ENCODE measurements at places on chromosomes 1 and 21.

GRCh38 chr1:58586271-58586670 is 9.2 kb upstream of the TACSTD2 start:
- DNase-seq = no peak

DNA sequence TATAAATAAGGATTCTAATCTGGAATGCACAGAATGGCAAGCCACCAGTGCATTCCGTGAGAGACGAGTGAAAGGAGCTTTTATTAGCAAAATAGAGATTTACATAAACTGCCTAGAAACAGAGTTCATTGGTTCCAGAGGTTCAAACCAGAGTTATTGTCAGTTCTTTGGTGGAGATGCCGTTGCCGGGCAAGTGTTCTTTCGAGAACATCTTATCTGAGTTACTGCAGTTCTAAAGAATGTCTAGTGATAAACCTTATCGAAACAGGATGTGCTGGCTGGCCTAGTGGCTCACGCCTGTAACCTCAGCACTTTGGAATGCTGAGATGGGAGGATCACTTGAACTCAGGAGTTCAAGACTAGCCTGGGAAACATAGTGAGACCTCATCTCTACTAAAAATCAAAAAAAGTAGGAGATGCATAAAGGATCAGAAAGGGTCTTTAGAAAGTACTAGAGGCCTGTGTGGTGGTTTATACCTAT is 19.9 kb upstream of the EVI5 start:
- no peak for DNase-seq

DNA sequence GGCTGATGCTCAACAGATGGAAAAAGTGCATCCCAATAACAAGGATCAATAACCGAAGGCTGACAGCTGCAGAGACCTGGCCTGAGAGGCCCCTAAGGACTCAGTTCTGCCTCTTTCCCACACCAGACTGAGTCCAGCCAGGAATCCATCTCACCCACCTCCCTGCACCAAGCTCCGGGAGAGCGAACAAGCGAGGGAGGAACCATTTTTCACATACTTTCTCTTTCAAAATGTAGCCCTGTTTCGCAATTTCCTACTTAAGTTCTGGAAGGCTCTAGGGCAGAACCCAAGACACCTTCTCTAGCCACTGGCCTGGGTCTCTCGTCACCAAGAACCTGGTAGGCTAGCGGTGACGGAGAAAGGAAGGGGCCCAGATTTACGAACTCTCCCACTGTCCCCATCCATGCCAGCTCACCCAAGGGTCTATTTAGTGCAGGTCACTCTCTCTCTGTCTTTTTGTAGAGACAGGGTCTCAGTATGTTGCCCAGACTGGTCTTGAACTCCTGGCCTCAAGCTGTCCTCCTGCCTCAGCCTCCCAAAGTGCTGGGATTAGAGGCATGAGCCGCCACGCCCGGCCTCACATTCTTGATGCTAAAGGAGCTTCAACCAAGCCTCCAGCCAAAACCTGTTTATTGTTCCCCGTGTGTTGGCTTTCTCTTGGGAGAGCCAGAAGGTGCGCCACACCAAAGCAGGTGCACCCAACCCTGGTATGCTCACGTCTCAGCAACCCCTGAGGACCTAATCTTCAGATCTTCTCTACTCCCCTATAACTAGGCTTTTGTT is 10.9 kb upstream of the GNL2 start:
- DNase-seq = no peak

DNA sequence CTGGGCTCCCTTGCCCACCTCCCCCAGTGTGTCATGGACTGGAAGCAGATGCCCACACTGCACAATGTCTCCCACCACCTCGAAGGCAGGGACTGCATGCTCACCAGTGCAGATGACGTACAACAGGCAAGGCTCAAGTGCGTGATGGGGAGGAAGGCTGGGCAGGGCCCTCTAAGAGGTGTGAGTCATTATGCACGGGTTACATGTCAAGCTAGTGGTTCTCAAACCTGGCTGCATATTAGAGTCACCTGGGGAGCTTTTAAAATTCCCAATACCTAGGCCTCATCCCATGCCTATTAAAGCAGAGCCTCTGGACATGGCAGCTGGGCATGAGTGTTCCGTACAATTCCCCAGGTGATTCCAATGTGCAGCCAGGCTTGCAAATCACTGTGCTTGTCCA is 137.9 kb upstream of the NGF start:
- DNase-seq = no peak

DNA sequence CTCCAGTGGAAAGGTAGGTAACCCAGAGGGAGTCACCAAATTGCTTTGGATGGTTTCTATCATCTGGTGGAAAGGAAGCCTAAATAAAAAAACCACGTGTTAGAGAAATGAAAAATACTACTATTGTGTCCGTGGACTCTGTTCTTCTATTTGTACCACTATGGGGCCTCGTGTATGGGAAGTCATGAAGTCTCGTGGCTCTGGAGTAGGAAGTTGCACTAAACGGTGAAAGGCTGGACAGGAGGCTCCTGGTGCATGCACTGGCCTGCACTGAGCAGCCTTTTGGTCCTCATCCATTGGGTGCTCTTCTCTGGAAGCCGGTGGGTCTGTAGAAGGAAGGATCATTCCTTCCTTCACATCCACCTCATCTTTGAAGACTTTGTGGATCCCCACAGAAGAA is 17.0 kb downstream of the F3 start:
- DNase-seq = no peak

DNA sequence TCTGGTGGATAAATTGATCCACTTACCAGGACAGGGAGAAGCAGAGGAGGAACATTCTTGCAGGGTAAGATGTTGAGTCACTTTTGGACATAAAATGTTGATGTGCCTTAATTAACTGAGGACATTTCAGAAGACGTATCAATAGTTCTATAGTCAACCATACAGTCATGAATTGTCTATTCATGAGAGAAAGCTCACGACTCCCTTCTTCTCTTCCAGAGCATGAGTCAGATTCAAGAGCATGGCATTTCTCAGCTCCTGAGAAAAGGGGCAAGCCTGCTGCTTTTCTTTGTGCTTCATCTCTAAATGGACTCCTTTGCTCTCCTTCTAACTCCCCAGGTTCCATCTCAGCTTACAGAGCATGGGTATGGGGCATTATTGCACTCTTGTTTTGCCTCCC is 55.7 kb downstream of the ADGRL4 start:
- no peak for DNase-seq

- no peak for DNase-seq
Observed at GRCh38 chr1:32014199-32014947, 705 bp downstream of the KHDRBS1 start.

- DNase-seq = no peak
Observed at GRCh38 chr1:181440510-181440909, 42.8 kb upstream of the CACNA1E start.

DNA sequence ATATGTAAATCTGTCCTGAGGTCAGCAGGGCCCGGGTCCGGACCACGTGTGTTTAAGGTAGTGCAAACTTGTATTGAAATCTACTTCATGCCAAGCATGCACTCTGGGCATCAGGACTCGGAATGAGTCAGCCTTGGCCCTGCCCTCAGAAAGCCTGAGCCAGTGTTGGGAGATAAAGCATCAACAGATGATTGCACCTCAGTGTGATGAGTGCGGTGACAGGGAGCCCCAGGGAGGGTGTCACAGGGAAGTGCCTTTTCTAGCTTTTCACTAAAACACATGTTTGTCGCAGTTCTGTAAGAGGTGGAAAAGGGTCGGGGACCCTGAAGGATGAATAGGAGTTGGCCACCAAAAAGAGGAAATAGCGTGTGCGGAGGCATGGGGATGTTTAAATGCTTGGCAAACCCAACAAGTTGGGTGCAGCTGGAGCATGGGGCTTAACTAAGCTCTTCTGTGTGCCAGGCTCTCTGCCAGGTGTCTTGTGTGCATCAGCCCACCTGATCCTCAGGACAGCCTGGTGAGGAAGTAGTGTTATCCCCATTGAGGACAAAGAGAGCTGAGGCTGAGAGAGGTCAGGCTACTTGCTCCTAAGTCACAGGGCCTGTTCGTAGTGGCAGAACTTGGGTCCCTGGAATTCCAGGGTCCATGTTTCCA is 48.2 kb upstream of the EPB41 start:
- no peak for DNase-seq

DNA sequence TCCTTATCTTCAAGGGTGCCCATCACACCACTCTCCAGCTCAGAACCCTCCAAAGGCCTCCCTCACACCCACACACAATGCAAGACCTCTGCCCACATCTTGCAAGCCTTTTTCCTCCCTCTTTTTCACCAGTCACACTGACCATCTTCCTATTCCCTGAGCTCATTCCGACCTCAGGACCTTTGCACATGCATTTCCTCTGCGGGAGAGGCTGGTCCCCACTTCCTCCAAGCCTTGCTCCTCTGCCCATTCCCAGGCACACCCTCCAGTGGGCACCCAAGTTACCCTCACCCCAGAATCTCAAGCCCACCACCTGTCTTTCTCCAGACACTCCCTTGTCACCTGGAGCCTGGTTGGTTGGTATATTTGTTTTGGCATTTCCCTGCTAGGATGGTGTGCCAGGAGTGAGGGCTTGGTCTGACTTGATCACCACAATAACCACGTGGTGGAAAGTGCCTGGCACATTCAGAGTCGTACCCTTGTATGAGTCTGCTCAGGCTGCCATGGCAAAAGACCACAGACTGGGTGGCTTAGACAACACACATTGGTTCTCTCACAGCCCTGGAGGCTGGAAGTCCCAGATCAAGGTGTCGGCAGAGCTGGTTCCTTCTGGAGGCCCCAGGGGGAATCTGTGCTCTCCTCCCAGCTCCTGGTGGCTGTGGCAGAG is 13.2 kb downstream of the MX2 start:
- no peak for DNase-seq

DNA sequence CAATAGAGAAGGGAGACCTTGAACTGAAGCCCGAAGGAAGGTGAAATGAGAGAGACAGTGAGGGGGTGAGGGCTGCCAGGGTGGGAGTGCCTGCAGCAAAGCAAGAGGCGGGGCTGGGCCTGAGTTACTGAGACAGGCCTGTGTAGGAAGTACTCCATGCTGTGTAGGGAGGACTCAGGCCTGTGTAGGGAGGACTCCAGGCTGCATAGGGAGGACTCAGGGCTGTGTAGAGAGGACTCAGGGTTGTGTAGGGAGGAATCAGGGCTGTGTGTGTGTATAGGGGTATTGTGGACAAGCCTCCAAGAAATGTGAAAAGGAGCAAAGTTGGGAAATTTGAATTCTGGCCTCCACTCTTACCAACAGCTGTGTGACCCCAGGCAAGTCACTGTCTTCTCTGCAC is 133.8 kb upstream of the CACNA1E start:
- DNase-seq = no peak

GRCh38 chr1:62391369-62391971 is 45.4 kb upstream of the USP1 start:
- DNase-seq = no peak

DNA sequence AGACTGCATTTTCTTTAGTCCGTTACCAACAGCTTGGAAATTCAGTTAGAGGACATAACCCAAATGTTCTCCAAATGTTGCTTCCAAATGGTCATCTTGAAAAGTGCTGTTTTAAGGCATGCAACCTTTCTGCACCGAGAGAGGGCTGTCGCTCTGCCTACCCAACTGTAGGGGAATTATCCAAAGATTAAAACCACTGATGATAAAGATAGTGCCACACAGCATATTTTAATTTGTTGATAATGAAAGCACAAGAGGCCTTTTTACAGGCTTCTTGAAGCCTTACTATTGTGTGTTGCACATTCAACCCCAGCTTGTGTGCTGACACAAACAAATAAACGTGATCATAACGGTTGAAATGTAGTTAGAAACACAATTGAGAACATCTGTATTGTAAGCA is 121.5 kb downstream of the LMO4 start:
- DNase-seq = no peak

GRCh38 chr1:234125283-234125682 is 220.8 kb downstream of the SLC35F3 start:
- peak; percentile 13 for DNase-seq
